Sigmoid colon (tissue), 7 donors: ENCODE measurements at places on chromosomes 11 and 22. TPM values are rescaled to one million over a fixed set of nuclear protein-coding genes. Genes with fewer than 3 reads are reported as not detected.

Gene CHRDL2
- polyA plus RNA-seq = 9.6 TPM

Gene OMP
- not detected for polyA plus RNA-seq

Gene SLC22A8
- not detected for polyA plus RNA-seq

Gene CSF2RB
- 11.4 TPM for polyA plus RNA-seq

Gene JHY
- 1.5 TPM for polyA plus RNA-seq

Gene TMEM191C
- 10.2 TPM for polyA plus RNA-seq

Gene ABCC8
- 0.23 TPM for polyA plus RNA-seq

Gene CALCB
- polyA plus RNA-seq = not detected

Gene TRIM6
- polyA plus RNA-seq = 1.0 TPM
